Naive thymus-derived CD8-positive, alpha-beta T cell (primary cell): ENCODE measurements at places on chromosomes 6 and 20. TPM values are rescaled to one million over a fixed set of nuclear protein-coding genes. Genes with fewer than 3 reads are reported as not detected.

Gene CALHM4
- total RNA-seq: not detected

- no peak for DNase-seq
These were observed 78.7 kb downstream of the C6orf52 start for GRCh38 chr6:10615675-10616074.

GRCh38 chr6:144006736-144007477 lies 1.2 kb downstream of the PLAGL1 start:
- no peak for DNase-seq

- no peak for DNase-seq
These were observed 115.4 kb downstream of the DTNBP1 start for GRCh38 chr6:15547400-15547799.

DNA sequence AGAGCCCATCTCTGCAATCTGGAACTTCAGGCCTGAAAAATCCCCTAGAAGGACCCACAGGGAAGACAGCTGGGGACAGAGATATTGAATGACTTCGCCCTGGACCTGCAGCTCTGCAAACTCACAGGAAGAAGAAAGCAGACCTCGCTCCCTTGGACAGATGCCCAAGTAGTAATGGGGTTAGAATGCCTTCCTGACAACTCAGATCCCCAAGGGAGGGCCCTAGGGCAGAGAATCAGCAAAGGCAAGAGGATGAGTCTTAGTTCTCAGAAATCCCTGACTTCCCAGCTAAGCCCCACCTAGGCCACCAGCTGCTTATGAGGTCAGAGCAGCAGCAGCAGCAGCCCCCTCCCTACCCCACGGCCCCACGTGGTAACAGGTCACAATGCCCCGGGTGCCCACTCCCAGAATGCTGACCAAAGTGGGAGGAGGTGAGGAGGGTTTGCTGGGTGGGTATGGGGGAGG lies at the start of gene C20orf141:
C20orf141 (plus strand) TSS at position 401 of the 465 bp plus-strand sequence. CDS start 198 bp downstream, outside the sequence.
- no peak for DNase-seq

Gene SOX4
- 1.7 TPM for total RNA-seq

GRCh38 chr6:30459145-30459544 lies 30.2 kb upstream of the HLA-E start:
- DNase-seq: no peak

DNA sequence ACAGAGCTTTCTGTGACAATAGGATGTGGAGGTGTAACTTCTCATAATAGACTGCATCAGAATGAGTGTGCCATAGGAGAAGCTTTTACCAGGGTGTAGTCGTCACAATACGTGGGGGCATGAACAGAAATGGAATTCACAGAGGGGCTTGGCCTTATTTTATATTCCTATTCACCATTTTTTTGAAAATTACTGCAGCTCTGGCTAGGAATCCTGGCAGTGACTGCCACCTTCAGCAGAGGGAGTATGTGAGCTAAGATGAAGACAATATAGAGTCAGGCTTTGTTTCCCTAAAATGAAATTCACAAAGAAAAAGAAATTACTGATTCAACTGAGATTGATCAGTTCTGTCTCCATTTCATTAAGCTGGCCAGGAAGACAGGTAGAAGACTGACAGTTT lies 13.9 kb downstream of the TOMM6 start:
- no peak for DNase-seq

- no peak for DNase-seq
These were observed 116.8 kb downstream of the OTOR start for GRCh38 chr20:16864963-16865362.
